GM23248 (cell line): ENCODE measurements at places on chromosomes 12 and 14. TPM values are rescaled to one million over a fixed set of nuclear protein-coding genes. Genes with fewer than 3 reads are reported as not detected.

Gene RASAL1
- polyA plus RNA-seq = not detected in 2 replicates

DNA sequence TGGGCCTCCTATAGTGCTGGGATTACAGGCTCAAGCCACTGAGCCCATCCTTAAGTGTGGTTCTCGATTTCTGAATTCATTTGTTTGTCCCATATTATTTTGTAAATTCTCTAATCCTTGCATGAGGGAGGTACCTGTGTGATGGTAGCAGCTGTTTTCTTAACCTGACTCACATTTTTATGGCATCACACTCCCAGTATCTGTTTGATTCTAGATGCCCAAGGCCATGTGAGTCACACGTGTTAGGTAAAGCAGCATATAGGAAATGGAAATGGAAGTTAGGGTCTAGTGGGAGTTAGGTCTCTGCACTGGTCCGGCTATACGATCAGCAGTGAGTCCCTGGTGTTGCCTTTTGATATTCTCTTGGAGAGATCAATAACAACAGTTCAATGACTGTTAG is 198.1 kb downstream of the ERC1 start:
- DNase-seq = no peak

- peak; percentile 58 for DNase-seq
Measured at GRCh38 chr12:84955298-84955697, 42.7 kb upstream of the SLC6A15 start.

GRCh38 chr12:67966560-67966959 is 22.7 kb upstream of the IFNG-AS1 start:
- DNase-seq = no peak

DNA sequence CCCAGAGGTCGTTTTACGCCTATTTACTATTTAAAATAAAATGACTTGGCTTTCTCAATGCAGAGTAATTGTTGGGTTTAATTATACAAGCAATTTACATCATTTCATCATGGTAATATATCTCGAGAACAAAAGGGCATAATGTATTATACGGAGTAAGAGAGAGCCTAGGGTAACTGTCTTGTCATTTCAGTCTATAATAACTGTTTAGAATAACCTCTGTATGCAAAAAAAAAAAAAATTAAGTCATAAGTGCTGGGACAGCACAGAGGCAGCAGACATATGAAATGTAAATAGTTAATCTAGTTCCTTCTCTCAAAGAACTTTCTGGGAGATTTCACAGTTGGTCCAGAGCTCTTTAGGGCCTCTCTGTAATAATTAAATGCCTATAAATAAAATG is 284.9 kb downstream of the TMTC2 start:
- no peak for DNase-seq
